Activated gamma-delta T cell treated with Interleukin-2 at 50 U/mL for 16 hours (primary cell): ENCODE measurements at places on chromosomes 1 and 21.

DNA sequence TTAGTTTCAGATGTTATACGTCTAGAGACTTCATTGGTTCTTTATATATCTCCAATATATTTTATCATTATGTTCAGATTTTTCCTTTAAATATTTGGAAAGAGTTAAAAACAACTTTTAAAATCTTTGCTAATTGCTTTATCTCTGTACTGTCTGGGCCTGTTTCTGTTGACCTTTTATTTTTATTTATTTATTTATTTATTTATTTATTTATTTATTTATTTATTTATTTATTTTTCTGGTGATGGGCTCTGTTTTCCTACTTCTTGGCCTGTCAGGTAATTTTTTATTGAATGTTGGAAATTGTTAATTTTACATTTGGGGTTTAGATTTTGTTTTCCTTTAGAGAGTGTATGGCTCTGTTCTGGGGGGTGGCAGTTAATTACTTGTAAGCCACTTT lies 279.7 kb upstream of the KAZN start:
- DNase-seq, result no peak

- DNase-seq, result no peak
These were observed 10.9 kb downstream of the ARHGEF2 start for GRCh38 chr1:155967341-155968050.

DNA sequence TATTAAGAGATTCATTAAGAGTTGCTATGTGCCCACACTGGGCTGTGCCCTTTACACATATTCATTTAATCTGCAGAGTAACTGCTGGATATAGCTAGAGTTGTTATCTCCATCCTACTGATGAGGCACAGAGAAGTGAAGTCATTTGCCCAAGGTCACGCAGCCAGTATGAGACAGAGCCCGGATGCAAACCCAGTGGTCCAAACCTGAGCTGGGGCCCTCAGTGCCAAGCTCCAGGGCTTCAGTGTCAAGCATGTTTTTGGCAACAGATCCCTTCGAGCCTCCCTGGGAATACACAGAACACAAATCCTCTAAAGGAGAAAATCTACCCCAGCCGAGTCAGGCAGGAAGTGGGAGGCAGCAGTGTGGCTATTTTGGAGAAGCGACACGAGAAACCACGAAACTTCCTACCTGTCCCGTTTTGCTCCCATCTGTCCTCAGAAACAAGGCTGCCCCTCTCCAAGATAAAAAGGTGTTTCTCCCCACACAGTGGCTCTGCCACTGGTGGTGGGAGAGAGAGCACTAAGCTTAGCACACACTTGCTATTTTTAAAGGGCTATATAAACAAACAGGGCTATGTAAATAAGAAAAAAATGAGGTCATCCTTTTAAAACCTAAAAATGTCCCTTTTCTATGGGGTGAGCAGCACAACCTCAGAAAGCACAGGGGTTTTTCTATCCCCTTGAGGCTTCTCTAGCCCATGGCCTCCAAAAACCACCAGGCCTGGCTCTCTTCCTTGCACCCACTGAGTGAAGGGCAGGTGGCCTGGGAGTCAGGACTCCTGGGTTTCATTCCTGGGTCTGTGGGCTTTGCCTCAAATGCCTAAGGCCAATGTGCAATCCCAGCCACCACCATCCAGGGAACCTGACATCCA lies 138.6 kb upstream of the EDN2 start:
- no peak for DNase-seq

DNA sequence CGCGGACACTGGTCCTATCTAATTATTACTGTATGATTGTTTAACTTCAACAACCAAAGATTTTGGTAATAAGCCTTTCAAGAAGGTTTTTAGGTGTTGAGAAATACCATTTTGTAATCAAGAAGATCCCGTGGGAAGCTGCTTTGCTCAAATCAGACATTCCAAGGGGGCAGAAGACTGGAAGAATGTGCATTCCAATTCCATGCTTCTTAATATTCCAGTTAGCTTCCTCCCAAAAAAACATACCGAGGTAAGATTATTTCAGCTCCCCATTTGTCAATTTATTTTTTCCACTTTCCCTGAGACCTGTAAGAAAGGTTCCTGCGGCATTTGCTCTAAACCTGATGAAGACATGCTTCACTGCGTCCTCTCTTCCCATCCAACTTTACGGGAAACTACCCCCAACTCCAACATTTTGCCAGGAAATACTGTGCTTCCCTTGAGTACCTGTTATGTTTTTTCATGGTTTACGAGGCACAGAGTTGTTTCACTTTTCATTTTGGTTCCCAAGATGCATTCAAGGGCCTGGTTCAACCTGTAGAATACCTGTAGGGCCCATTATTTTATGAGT lies 4.1 kb downstream of the CNN3 start:
- no peak for DNase-seq

GRCh38 chr1:234643850-234644134 lies 33.8 kb upstream of the IRF2BP2 start:
- DNase-seq, result no peak

GRCh38 chr1:104064399-104064798 lies 314.7 kb downstream of the AMY1C start:
- DNase-seq, result no peak

- no peak for DNase-seq
These were observed 4.8 kb upstream of the CHIA start for GRCh38 chr1:111285879-111286278.

GRCh38 chr21:20418353-20418752 lies 579.9 kb upstream of the NCAM2 start:
- DNase-seq, result no peak

DNA sequence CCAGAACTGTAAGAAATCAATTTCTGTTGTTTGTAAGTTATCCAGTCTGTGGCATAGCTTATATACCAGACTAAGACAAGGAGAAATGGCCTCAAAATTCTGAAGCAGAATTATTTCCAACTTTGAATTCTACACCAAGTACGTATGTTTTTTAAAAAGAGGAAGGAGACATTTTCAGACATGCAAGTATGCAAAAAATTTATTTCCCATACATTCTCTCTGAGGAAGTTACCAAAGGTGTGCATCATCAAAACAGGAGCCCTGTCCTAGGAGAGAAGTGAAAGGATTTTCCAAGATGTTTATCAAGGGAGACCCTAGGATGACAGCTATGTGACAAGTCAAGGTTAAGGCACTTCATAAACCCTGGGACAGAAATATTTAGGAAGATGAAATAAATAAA lies 49.3 kb upstream of the RABGAP1L start:
- no peak for DNase-seq

GRCh38 chr1:212749821-212750535 lies 41.6 kb downstream of the NSL1 start:
- no peak for DNase-seq

- DNase-seq, result no peak
These were observed 731.6 kb downstream of the MATN1 start for GRCh38 chr1:29991815-29992214.

GRCh38 chr21:41677671-41678015 lies 89.2 kb downstream of the RIPK4 start:
- no peak for DNase-seq

DNA sequence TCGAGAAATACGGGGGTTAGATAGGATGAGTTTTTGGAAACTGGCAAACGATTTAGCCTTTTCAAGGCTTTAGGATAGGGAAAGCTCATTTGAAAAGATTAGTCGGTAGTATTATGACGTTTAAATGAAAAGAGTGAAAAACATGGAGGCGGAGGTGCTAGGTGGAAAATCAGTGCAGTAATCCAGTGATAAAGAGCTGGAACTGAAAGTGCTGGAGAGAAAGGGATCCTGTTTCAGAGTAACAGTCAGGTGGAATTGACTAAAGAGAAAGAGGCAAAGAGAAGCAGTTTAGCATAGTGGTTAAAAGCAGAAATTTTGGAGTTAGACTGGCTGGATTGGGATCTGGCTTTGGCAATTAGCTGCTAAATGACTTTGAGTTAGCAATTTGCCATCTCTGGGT lies 945 bp downstream of the WDR3 start:
- no peak for DNase-seq

DNA sequence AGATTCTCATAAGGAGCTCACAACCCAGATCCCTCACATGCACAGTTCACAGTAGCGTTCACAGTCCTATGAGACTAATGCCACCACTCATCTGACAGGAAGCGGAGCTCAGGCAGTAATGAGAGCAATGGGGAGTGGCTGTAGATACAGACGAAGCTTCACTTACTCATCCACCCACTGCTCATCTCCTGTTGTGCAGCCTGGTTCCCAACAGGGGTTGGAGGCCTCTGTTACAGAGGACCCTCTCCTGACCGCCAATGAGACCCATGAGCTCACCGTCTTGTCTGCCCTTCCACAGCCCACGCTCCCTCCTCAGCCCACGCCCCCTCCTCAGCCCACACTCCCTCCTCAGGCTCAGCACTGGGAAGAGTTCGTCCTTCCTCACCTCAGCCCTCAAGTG lies 39.6 kb downstream of the RSPH1 start:
- DNase-seq, result peak; percentile 41

DNA sequence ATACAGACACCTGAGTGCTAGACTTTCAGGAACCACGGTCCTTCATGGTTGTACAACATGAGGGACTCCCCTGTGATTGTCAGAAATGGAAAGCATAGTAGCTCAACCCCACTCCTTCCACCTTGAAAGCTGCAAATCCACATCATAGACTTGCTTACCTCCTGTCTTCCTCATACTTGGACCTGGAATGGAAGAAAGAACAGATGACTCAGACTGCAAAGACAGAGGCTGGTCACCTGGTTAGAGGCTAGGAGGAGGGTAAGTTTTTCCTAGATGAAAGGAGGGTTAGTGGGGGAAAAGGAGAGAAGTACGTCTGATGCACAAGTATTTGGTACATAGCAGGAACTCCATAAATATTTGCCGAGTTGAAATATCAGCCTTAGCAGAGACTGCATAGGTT lies 37.2 kb downstream of the LRRC71 start:
- no peak for DNase-seq

GRCh38 chr21:37032877-37033471 lies 26.5 kb downstream of the RIPPLY3 start:
- DNase-seq, result no peak

DNA sequence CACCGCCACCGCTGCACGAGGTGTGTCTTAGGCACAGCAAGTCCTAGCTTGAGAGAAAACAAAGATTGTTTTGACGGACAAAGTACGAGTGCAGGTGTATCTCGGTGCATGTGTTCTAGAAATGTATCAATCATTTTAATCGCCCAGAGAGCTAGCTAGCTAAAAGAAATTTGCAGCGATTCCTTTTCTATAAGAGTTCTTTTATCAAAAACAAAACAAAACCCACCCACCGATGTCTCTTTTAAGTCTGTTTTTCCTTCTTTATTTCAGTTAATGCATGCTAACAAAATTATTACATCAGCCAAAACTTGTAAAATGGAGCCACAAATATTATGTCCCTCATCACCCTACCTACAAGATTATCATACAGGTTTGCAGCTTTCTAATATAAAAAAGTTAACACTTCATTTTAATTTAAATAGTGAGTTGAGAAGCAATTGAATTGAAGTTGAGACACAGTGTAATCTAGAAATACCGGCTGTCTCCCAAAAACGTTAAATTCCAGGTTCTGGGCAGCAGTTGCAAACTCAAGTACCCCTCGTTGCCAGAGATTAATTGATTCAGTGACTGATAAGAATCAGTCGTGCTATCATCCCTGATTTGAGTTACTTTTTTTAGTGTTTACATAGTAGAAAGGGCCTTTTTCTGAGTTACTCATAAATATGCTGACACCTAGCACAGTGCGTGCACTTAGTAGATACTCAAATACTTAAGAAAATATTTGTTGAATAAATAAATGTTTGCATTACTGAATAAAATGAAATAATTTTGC lies 1.5 kb upstream of the SYDE2 start:
- no peak for DNase-seq

GRCh38 chr1:8985915-8986813 lies 40.1 kb downstream of the SLC2A7 start:
- no peak for DNase-seq

- DNase-seq, result no peak
These were observed 12.4 kb downstream of the RIPK4 start for GRCh38 chr21:41754479-41754891.

DNA sequence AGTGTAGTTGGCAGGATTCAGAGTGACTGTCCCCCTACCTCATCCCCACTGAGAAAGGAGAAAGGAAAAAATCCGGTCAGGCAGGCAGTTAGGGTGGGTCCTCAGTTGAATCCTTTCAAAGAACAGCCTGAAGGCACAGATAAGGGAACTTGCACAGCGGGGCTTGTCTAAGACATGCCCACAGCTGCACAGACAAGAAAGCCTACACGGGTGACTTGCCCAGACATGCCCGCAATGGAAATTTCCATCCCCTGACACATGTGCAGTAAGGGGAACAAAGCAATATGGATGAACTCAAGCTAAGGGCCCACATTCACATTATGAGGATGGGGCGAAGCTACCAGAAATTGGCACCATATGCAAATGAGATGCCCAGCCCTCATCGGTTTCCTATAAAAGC lies 82.5 kb downstream of the DESI2 start:
- no peak for DNase-seq

- DNase-seq, result no peak
These were observed 716.2 kb upstream of the ZP4 start for GRCh38 chr1:238606896-238607295.

DNA sequence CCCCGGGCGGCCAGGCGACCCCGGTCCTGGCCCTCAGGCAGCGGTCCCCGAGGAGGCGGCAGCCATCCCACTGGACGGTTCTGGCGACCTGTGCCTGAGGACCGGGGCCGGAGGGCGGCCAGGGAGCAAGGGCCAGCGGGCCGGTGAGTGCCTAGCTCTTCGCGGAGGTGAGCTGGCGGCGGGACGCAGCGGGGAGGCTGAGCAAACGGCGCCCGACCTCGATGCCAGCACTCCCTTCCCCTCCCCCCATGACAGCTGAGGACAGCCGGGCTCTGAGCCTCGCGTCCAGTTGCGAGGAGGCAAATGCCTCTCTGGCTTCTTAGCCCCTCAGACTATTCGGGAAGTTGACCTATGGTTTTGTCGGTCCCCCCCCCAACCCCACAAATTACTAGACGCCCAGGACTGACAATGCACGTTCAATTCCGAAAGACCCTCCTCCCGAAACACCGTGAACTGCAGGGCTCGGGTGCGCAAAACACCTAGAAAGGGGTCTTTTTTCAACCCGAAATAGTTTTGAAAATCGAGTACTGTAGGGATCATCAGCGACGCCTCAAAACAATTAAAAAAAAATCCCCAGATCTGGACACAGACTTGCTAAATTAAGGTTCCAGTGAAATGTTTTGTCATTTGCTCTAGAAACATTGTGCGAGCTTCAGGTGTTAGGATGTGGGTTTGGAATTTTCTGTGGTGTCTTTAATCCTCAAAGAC lies 8.3 kb downstream of the CDKN2C start:
- DNase-seq, result no peak

DNA sequence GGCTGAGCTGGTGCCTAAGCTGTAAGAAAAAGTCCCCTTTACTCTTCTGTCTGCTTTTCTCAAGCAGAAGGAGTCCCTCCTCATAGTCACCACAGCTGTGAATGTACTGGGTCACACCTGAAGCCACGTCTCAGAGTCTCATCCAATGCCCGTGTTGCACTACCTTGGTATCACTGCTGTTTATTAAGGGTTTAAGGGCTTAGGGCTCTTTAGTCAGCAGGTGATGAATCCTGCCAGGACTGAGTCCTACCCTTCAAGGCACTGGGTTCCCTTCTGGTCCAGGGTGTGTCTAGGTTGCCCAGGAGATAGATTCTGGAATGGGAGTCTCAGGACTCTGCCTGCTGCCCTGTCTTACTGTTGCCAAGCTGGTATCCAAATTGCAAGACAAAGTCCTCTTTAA lies 33.4 kb upstream of the ROR1 start:
- no peak for DNase-seq
